IPS-NIHi11 (cell line): ENCODE measurements at places on chromosomes 16 and 17.

GRCh38 chr16:84819644-84820304, at the start of gene CRISPLD2:
TSS of gene CRISPLD2 (plus strand) at chr16:84819985. CDS start at chr16:84838496, 18,511 bp downstream.
- peak; percentile 100 for DNase-seq

DNA sequence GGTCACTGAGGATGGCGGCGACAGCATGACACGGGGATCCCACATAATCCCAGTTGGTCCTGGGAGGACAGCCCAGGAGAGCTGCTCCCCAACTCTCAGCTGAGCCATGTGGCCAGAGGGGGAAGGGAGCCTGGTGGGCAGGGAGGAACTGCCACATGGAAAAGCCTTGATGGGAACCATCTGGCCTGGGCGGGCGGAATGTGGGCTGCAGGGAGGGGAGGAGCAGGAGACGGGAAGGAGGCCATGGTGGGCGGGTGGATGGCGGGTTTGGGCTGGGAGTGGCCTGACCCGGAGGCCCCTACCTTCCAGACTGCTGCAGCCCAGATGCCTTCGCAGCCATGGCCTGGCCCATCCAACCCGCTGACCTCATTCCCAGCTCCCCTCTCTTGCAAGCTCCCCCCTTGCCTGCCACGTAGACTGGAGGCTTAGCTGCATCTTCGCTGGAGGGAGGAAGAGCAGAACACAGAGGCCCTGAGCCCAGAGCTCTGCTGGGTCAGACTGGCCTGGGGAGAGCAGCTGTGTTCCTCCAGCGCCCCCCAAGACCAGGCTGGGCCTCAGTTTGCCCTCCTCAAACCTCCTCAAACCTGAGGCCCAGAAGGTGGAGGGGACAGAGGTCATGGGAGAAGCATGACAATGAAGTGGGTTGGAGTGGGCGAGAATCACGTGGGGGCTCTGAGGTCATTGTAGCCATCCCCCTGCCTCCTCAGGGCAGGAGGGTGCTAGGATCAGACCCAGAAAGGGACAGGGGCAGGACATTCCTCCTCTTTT, 8.2 kb upstream of the COL1A1 start:
- DNase-seq = peak; percentile 77

DNA sequence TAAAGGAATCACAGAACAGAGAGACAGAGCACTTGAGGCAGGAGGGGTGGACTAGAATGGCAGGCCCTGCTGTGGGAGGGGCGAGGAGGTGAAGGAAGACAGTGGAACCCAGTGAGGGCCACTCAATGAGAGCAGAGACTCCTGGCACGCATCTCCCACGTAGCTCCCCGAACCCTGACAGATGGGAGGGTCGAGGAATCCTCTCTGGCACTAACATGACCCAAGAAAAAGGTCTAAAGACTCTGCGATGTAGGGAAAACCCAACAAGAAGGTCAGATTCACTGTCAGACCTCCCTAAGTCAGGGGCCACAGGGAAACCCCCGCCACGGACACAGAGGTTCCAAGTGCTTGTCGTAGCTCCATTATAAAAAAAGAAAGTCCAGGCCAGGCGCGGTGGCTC, 15.0 kb downstream of the ZDHHC7 start:
- DNase-seq = no peak

GRCh38 chr17:32283745-32284201, 18.1 kb downstream of the RHBDL3 start:
- no peak for DNase-seq

DNA sequence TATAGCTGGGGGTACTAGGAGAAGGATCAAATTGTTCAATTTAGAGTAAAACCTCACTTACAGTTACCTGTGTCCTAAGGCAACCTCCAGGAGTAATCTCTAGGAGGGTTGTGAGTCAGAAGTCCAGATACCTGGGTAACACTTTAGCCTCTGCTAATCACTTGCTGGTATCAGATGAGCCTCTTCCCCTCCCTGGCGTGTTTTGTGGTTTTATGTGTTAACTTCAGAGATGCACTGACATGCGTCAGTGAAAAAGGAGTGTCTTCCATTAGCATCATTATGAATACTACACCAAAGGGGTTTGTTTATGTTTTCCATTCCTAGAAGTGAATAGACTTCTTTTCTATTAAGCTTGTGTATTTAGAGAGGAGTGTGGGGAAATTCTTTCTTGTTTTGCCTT, 208.2 kb downstream of the FTO start:
- no peak for DNase-seq

DNA sequence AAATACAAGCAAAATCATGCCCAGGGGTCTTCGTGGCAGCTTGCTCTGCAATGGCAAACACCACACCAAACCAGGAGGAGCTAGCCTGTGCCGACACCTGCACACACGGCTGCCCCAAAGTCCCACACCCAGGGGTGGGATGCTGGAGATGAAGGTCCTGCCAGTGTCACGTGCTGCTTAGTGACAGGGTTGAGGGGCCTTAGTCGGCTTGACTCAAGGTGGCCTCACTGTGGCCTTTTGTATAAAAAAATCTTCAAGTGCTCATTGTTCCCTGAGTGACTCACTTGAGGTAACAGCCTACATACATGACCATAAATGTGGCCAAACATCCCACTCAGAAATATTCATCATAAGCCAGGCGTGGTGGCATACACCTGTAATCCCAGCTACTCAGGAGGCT, 7.3 kb downstream of the TRIM65 start:
- DNase-seq = no peak

DNA sequence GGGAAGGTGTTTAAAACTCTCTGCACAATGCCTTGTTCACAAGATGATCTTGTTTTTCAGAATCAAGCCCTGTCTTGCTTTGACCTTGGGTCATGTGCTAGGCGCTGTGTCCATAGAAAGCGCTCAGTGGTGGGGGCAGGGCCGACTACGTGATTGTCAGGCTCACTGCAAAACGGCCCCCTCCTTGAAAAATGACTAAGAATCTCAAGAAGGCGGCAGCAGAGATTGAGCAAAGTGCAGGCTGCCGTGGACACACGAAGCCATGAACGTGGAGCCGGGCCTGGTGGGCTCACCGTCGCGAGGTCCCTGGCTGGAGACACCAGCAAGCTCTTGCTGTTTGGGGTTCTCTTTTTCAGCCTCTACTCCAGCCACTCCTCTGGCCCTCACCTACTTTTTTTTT, 10.2 kb downstream of the ATP2C2 start:
- no peak for DNase-seq

DNA sequence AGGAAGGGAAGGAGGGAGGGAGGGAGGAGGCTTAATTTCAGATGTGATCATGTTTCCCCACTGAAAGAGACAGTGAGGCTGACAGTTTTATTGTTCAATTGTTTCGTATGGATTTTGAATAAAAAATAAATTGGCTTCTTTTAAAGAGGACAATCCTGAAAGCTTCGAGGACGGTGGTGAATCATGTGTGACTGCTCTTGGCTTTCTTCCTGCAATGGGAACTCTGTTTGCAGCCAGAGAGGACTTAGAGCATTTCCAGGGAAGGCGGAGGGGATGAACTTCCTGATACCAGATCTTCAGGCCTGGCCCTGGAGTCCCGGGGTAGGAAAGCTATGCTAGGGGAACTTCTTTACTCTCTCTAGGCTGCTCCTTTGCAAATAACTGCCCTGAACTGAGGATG, 72.8 kb upstream of the C16orf82 start:
- DNase-seq = no peak

- no peak for DNase-seq
Measured at GRCh38 chr16:23651943-23652468, 10.7 kb downstream of the DCTN5 start.

GRCh38 chr17:78400581-78401240, 22.3 kb downstream of the PGS1 start:
- no peak for DNase-seq

GRCh38 chr16:8963010-8963820, 491 bp downstream of the USP7 start:
- peak; percentile 66 for DNase-seq

DNA sequence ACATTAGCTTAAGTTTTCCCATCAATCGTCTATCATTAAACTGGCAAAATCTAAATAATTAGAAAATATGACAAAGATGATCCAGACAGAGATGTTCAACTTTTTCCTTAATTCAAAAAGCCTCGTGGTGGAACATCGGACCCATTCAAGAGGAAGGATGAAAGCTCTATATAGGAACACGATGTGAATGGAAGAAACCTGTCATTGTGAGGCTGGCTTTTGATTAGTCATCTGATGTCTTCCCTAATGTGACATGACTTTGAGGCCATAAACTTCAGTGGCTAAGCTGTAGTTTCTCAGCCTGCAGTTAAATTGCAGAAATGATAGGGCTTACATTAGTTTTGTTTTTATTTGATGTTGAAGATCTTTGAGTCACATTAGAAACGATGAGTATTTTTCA, 1.0 kb downstream of the AMZ2 start:
- DNase-seq = no peak
